ENCODE measurements at places on chromosomes 1 and 21.
A peak's percentile ranks its signal among the peaks of the same experiment; 100 is the strongest.

DNA sequence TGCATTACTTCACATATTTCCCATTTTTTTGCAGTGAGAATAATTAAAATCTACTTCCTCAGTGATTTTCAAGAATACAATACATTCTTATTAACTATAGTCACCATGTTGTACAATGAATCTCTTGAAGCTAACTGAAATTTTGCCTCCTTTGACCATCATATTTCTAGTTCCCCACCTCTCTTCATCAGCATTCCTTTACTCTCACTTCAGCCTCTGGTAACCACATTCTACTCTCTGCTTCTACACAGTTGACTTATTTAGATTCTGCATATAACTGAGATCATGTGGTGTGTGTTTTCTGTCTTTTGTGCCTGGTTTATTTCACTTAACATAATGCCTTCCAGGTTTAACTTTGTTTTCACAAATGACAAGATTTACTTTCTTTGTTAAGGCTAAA lies 304.4 kb upstream of the LYPLAL1 start:
- no peaks in the 10 kb centered on the region for H3K27me3 ChIP-seq
- no peaks in the 10 kb centered on the region for H3K36me3 ChIP-seq
- no peak for DNase-seq
- H3K4me3 ChIP-seq = no peak overlapping the region
- no peak overlapping the region for H3K27ac ChIP-seq
- H3K4me1 ChIP-seq = no peaks in the 10 kb centered on the region

DNA sequence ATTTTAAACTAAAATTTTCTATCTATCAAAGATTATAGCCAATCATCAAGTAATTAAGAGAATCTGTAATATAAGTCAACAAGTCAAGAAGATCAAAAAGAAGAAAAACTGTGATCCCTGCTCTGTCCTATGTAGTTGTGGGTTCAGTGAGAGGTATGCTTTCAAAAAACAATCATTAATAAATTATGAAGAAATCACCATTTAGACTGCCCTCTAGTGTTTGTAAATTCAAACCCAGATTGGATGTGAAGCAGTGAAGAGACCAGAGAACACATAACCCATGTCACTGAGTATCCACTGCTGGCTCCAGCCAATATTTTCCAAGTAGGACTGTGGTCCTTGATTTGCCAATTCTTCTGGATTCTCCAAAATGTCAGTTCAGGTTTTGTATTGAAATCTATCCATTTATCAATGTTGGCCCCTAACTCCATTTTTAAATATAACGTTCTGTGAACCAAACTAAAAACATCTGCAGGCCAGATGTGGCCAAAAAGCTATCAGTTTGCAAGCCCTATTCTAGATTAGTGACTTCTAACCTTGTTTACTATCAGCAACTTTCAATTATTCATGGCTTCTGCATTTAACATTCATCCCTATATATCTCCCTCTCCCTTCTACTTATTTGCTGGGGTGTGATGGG lies 467.5 kb upstream of the CXADR start:
- no peaks in the 10 kb centered on the region for H3K27me3 ChIP-seq
- H3K4me3 ChIP-seq = no peak overlapping the region
- DNase-seq = no peak
- H3K36me3 ChIP-seq = no peaks in the 10 kb centered on the region
- no peaks in the 10 kb centered on the region for H3K4me1 ChIP-seq

- H3K36me3 ChIP-seq = peaks cover 71% of the 10 kb centered on the region
- H3K4me3 ChIP-seq = no peak overlapping the region
- H3K27ac ChIP-seq = no peak overlapping the region
- no peaks in the 10 kb centered on the region for H3K27me3 ChIP-seq
- no peak for DNase-seq
- no peaks in the 10 kb centered on the region for H3K4me1 ChIP-seq
These were observed 45.5 kb downstream of the VPS13D start for GRCh38 chr1:12275370-12275769.

DNA sequence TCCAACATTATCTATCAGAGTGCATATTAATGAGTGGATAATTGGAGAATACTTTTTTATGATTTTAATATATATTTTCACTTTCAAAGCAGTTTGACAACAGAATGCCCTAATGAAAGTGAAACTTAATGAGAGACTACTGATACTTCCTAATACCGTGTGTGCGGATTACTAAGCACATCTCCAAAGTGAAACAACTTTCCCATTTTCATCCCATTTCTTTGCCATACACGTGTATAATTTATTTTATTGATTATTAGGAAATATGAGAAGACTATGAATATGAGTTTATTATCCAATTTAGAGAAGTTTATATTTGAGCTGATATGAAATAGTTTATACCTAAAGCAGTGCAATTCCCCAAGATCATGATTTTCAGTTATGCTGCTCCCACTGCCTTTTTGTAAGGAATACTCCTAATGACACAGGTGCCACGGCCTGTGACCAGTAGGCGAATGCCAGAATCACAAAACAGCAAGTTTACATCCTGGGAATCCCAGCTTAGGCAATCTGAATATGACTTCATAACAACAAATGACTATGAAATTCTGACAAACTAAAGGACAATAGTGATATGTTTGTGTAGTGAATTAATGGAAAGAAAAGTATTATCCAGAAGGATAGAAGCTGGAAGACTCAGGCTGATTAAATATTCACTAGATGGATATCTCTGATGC lies 202.9 kb downstream of the NCAM2 start:
- H3K27me3 ChIP-seq = no peaks in the 10 kb centered on the region
- H3K36me3 ChIP-seq = no peaks in the 10 kb centered on the region
- no peak for DNase-seq
- H3K4me3 ChIP-seq = no peak overlapping the region

GRCh38 chr1:65068202-65069010 lies 79.6 kb upstream of the AK4 start:
- H3K27ac ChIP-seq = peak overlapping the region; percentile 97
- no peak for DNase-seq
- H3K27me3 ChIP-seq = no peaks in the 10 kb centered on the region
- peaks cover 21% of the 10 kb centered on the region for H3K4me1 ChIP-seq

GRCh38 chr1:96464066-96464465 lies 257.5 kb upstream of the PTBP2 start:
- no peak overlapping the region for H3K27ac ChIP-seq
- no peaks in the 10 kb centered on the region for H3K36me3 ChIP-seq
- H3K4me3 ChIP-seq = no peak overlapping the region
- no peaks in the 10 kb centered on the region for H3K4me1 ChIP-seq
- no peak for DNase-seq
- H3K27me3 ChIP-seq = no peaks in the 10 kb centered on the region

DNA sequence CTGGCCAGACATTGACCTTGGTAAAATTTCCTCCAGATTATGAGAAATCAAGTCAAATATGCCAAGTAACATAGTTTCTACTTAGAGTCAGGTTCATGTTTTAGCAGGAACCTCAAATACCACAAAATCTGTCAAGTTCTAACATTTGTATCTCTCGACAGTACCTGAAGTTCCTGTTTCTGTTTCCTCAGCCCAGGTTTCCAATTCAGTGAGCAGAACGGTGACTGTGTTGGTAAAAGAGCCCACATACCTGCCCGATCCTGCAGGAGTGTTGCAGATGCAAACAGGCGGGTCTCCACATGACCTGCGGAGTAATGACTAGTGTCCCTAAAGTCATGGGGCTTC lies 57.9 kb upstream of the LGALS8 start:
- H3K27me3 ChIP-seq = no peaks in the 10 kb centered on the region
- no peaks in the 10 kb centered on the region for H3K36me3 ChIP-seq
- H3K4me1 ChIP-seq = peaks cover 15% of the 10 kb centered on the region
- DNase-seq = no peak
- no peak overlapping the region for H3K4me3 ChIP-seq

GRCh38 chr1:44415013-44415412 lies 10.0 kb downstream of the RNF220 start:
- DNase-seq = no peak
- no peak overlapping the region for H3K27ac ChIP-seq
- peaks cover 69% of the 10 kb centered on the region for H3K27me3 ChIP-seq
- no peaks in the 10 kb centered on the region for H3K36me3 ChIP-seq
- peaks cover 9% of the 10 kb centered on the region for H3K4me1 ChIP-seq

DNA sequence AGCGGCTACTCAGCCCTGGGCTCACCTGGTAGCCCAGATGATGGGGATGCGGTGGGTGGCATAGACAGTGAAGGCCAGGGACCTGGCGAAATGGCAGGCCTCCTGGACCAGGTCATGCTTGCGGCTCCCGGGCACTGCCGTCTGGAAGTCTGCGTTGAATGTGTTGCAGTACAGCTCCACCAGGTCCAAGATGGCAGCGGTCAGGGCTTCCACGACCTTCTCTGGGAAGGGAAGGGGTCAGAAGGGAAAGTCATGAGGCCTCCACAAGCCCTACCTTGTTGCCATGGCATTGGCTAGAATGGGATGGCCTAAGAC lies 38.8 kb downstream of the PIK3C2B start:
- no peak for DNase-seq
- H3K27me3 ChIP-seq = no peaks in the 10 kb centered on the region
- H3K36me3 ChIP-seq = peaks cover 35% of the 10 kb centered on the region
- H3K4me1 ChIP-seq = peaks cover 38% of the 10 kb centered on the region
- H3K27ac ChIP-seq = peak overlapping the region; percentile 8

- no peak overlapping the region for H3K27ac ChIP-seq
- H3K4me3 ChIP-seq = no peak overlapping the region
- no peak for DNase-seq
- no peaks in the 10 kb centered on the region for H3K4me1 ChIP-seq
- no peaks in the 10 kb centered on the region for H3K27me3 ChIP-seq
These were observed 867.4 kb downstream of the KCNT2 start for GRCh38 chr1:195740862-195741261.

- H3K4me1 ChIP-seq = peaks cover 39% of the 10 kb centered on the region
- H3K4me3 ChIP-seq = peak overlapping the region; percentile 56
- no peak overlapping the region for H3K27ac ChIP-seq
- DNase-seq = no peak
- H3K27me3 ChIP-seq = no peaks in the 10 kb centered on the region
These were observed 729 bp downstream of the NADK start for GRCh38 chr1:1777583-1777899.

- H3K27ac ChIP-seq = peak within 1 kb of the TSS; percentile 79
- peak; percentile 35 for DNase-seq
- peak within 1 kb of the TSS; percentile 95 for H3K4me3 ChIP-seq
- peaks cover 5% of the 10 kb centered on the region for H3K36me3 ChIP-seq
- no peaks in the 10 kb centered on the region for H3K27me3 ChIP-seq
These were observed at the start of gene MOV10 for GRCh38 chr1:112674440-112674985. MOV10 (plus strand) TSS chr1:112674659; CDS start chr1:112674913, 254 bp downstream.

GRCh38 chr1:228190182-228190581 lies 17.7 kb upstream of the OBSCN start:
- H3K4me3 ChIP-seq = no peak overlapping the region
- H3K4me1 ChIP-seq = peaks cover 3% of the 10 kb centered on the region
- no peaks in the 10 kb centered on the region for H3K36me3 ChIP-seq
- H3K27me3 ChIP-seq = no peaks in the 10 kb centered on the region
- H3K27ac ChIP-seq = no peak overlapping the region
- DNase-seq = no peak

- no peak overlapping the region for H3K27ac ChIP-seq
- H3K4me1 ChIP-seq = peaks cover 2% of the 10 kb centered on the region
- no peaks in the 10 kb centered on the region for H3K36me3 ChIP-seq
- no peak for DNase-seq
- no peaks in the 10 kb centered on the region for H3K27me3 ChIP-seq
- no peak overlapping the region for H3K4me3 ChIP-seq
These were observed 149.3 kb upstream of the EDN2 start for GRCh38 chr1:41633764-41634163.

DNA sequence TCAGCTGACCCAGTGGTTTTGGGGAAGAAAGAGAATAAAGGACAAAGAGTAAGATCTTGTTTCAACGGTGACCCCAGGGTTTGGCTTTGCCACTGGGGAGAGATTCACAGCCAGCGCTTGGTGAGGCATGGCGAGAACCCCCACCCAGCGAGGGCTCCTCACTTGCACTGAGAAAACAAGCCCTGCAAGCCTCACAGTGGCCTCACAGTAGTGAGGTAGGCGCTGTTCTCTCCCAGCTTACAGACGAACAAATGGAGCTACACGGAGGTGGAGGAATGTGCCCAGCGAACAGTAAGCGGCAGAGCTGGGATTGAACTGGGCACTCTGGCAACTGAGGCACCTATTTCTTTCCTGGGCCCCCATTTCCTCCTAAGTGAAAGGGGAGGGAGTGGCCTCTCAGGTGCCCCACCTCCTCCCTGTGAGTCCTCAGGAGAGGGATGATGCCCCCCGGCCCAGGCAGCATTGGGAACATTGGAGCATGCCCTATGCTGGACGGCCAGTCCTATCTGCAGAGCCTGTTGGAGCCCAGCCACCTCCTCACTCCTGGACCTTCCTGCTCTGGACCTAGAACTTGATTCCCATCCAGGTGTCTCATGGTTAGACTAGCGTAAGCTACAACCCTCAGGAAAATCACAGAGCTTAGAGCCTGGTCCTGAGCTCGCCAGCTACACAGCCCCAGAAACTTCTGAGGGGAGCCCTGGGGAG lies 73.4 kb upstream of the EDN2 start:
- H3K4me3 ChIP-seq = no peak overlapping the region
- no peak overlapping the region for H3K27ac ChIP-seq
- DNase-seq = no peak

- no peaks in the 10 kb centered on the region for H3K36me3 ChIP-seq
- H3K4me3 ChIP-seq = no peak overlapping the region
- H3K4me1 ChIP-seq = no peaks in the 10 kb centered on the region
- no peak for DNase-seq
- no peaks in the 10 kb centered on the region for H3K27me3 ChIP-seq
- no peak overlapping the region for H3K27ac ChIP-seq
These were observed 180.6 kb upstream of the PALMD start for GRCh38 chr1:99465176-99465900.

DNA sequence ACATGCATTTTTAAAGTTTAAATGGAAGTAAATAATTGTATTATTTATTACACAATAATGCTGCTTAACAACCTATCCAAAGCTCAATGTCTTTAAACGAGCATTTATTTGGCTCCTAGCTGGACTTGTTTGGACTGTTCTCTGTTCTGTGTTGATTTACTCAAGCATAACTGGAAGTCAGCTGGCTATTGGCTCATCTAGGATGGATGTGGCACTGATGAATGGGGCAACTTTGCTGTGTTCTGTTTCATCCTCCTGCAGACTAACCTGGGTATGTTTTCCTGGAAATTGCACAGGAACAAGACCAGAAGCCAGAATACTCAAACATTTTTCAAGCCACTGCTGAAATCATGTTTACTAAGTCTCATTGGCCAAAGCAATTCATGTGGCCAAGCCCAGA lies 70.8 kb upstream of the HSD17B7 start:
- no peaks in the 10 kb centered on the region for H3K36me3 ChIP-seq
- H3K27me3 ChIP-seq = no peaks in the 10 kb centered on the region
- DNase-seq = no peak
- no peak overlapping the region for H3K27ac ChIP-seq
